Stimulated activated CD4-positive, alpha-beta T cell treated with anti-CD3 and anti-CD28 coated beads, Interleukin-4, amount 100 ng/mL, for 4 hours (primary cell): ENCODE measurements at places on chromosomes 4 and X.

DNA sequence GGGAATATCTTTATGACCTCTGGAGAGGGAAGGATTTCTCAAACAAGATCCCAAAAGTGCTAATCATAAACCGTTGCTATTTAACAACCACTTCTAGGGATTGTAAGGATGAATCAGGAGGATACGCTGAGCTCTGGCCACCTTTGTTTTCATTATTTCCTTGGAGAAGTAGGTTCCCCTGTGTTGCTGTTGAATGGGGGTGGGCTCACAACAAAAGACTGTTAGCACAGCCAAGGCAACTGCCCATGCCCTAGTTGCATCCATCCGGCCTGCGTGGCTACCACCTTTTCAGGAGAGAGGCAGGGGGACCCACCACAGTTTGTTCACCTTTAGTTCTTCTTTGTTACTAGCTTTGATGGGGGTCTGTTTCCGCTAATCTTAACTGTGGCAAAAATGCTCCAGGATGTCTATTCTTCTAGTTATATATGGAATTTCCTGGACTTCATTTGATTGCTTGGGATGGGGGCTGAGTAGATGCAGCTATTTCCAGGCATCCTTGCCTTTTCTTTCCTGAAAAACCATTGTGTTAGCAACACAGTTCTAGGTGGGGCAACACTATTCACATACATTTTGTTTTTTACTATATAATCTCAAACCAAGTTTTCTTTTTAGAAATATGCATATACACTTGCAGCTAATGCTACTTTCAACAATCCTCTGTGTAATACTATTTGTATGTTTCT is 95.4 kb downstream of the KDR start:
- DNase-seq, result no peak

DNA sequence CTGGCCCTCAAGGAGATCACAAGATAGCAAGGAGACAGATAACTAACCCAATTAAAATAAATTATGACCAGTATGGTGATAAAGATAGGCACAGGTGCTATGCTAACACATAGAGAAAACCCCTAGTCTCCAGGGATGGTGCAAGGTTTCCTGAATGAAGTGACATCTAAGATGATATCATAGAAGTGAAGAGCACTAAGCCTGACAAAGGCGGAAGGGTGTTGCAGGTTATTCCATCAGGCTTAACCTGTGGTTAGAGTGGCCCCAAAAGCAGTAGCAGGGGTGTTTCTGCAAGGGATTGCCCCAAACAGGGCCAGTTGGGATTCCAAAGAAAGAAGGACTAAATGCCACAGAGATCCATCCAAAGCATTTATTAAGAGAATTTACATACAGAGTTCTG is 249.2 kb downstream of the IDS start:
- DNase-seq, result no peak

DNA sequence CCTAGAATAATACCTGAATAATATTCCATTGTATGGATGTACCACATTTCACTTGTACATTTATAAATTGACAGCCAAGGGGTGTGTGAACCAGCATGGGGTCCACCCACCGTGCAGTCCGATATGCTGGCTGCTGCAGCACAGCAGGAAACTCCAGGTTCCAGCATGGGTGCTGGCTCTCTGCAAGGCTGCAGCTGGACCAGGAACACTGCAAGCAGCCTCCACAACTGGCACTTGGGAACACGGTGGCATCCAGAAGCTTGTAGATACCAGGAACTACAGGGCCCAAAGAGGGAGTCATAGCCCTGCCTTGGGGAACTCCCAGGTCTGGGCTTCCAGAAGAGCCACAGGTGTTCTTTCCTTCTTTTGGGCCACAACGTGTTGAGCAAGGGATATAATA is 91.2 kb downstream of the NXF2 start:
- no peak for DNase-seq

DNA sequence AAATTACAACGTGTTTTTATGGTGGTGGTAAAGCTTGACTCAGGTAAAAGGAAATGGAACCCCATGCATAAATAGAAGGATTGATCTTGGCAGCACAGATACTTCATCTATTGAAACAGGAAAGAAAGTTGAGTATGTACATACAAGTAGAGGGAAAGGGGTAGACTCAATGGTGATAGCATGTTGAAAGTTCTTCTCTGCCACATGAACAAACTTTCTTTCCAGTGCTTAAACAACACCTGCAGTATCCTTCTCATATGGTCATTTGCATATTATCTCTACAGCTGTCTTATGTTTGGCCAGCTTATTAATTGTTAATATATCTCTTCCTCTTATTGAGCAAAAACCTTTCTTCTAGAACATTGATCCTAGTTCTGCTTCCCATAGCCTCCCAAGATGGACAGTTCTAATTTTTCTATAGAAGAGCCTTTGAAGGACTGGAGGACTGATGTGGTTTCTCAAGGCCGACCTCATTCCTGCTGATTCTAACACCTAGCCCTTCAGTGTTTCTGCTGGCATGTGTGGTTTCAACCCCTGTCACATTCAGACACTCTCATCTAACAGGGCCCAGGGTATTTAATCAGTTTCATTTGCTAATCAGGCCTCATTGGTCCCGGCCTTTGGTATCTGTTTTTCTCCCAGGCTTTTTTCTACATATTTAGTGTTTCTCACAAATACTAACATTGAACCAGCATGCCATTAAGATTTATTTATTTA is 108.1 kb upstream of the SPRY1 start:
- DNase-seq, result no peak

DNA sequence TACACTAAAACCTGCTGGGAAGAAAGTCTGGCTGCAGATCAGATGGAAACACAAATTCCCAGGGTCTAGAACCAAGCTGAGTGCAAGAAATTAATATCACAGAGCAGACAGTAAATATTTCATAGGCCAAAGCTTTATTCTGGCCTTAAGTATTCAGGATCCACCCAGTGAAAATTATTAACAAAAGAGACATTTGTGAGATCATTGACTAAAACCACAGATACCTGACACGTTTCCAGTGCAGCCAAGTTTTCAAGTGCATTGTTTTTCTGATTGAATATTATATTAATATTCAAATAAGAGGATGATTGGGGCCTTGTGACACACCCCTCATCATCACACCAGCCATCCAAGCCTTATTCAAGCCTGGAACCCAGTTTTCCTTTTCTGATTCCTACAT is 10.3 kb downstream of the ELOVL6 start:
- no peak for DNase-seq

DNA sequence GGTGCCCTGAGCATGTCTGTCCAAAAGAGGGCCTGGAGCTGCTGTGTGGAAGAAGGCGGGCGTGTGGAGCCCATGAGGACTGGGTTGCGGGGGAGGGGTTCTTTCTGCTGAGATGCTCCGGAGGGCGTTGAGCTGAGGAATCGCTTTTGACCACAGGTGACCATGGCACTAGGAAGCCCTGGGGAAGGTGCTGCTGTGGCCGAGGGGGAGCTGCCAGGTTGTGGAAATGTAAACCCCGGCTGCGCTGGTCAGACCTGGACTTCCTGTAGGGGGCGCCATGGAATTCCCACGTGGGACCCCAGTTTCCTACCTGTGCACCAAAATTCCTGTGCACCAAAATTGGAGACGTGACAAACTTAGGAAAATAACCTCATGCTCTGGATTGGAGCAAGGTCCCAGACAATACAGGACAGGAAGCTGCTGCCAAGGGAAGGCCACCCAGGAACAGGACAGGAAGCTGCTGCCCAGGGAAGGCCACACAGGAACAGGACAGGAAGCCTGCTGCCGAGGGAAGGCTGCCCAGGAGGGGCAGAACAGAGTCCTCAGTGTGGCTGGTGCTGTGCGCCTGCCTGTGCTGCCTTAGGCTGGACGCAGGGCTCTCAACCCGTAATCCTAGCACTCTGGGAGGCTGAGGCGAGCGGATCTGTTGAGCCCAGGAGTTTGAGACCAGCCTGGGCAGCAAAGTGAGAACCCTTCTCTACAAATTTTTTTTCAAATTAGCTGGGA is 28.4 kb upstream of the UVSSA start:
- DNase-seq, result no peak

DNA sequence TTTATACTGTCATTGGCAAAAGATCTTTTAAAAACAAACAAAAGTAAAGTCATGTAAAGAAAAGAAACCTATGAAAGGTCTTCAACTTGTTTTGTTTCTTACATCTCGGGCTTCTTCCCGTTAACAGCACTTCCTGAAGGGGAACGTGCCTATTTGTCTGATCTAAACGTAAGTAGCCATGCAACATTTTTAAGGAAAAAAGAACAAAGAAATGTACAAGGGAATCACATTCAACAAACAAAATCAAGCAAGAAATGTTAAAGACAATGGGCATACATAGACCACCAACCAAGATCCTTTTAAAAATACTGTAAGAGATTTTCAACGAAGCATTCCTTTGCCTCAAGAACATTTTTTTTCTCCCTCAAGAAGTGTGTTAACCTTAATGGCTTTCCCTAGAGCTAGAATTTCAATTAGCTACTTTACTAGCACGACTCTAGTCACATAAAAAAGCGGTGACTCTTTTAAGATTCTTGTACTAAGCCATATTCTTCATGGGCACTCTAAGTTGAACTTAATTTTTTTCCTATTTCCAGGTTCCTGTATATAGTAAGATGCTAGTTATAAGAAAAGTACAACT is 112.0 kb upstream of the TTC29 start:
- no peak for DNase-seq

GRCh38 chrX:136157187-136157586 is 9.9 kb downstream of the FHL1 start:
- no peak for DNase-seq
